ENCODE measurements at places on chromosomes 5 and 9.

GRCh38 chr5:154612666-154613065, 134.6 kb upstream of the HAND1 start:
- no peak for DNase-seq

DNA sequence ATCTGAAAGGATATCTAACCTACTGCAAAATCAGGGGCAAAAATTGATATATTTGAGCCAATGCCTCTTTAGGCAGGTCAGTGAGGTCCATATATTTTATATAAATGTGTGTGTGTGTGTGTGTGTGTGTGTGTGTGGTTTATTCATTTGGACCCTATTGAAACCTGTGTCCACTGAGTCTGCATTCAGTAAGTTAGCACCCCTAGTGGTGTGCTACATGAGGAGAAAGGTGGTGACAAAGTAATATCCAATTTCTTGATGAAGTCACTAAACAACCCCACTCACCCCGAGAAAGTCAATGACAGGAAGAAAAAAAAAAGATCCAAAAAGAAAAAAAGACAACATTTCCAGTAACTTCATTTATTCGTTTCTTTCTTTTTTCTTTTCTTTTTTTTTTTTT, 4.1 kb downstream of the FBXW11 start:
- DNase-seq, result no peak

DNA sequence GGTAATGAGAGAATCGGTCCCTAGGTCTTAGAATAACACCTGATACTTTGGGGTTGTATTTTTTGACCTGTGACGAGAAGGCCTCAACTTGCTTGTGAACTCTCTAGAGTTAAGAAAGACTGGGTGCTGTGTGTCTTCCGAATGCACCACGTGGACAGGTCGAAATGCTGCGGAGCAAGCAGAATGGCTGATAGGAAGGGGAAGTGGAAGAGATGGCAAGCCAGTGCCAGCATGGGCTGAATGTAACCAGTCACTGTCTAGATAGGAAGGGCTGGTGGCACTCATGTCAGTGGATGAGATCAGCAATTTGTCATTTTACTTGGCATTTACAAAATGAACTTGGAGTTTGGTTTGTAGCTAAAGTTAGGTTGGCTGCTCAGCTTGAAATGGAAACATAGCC, 5.6 kb downstream of the OTULINL start:
- no peak for DNase-seq

- no peak for DNase-seq
These were observed 38.6 kb upstream of the TESK1 start for GRCh38 chr9:35566417-35566816.

DNA sequence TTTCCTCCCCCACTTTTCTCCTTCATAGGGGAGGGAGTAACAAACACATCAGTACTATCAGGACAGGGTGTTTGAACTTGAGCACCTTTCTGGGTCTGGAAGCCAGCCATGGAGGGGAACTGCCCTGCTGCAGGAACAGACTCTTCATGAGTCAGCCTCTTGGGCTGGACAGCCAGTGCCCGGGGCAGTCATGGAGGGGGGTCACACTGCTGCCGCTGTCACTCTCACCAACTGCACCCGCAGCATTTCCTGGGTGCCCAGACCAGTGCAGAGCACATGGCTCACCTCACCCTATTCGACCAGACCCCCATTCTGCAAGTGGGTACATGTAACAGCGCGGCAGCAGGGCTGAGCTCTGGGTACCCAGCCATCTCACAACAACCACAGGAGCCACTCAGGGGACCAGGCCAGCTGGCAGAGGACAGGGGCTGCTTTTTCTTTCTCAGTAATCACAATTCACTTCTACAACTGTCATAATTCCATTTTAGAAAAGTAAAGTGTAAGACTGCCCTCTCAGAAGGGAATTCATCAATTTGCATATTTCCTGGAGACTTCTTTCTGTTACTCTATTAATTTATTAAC, 118.4 kb downstream of the CTNND2 start:
- no peak for DNase-seq

DNA sequence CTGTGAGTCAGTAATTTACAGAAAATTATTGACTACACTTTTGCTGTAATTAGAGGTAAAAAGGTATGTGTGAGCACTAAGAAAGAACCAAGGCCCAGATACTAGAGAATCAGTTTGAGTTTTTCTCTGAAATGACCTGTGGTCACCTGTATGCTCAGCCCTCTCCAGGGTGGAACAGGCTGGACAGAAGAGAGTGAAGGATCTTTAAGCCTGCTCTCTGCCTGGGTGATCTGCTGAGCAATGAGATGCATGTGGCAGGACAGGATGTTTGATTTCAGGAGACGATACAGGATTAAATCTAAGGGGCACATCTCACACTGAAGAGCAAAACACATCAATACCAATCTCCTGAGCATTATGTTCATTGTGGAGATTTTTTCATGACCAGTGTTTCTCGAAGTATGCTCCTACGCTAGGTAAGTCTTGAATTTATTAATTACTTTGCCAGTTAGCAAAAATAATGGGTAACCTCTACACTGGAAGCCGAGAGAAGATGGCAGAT, 25.5 kb downstream of the HMGCR start:
- DNase-seq, result no peak

DNA sequence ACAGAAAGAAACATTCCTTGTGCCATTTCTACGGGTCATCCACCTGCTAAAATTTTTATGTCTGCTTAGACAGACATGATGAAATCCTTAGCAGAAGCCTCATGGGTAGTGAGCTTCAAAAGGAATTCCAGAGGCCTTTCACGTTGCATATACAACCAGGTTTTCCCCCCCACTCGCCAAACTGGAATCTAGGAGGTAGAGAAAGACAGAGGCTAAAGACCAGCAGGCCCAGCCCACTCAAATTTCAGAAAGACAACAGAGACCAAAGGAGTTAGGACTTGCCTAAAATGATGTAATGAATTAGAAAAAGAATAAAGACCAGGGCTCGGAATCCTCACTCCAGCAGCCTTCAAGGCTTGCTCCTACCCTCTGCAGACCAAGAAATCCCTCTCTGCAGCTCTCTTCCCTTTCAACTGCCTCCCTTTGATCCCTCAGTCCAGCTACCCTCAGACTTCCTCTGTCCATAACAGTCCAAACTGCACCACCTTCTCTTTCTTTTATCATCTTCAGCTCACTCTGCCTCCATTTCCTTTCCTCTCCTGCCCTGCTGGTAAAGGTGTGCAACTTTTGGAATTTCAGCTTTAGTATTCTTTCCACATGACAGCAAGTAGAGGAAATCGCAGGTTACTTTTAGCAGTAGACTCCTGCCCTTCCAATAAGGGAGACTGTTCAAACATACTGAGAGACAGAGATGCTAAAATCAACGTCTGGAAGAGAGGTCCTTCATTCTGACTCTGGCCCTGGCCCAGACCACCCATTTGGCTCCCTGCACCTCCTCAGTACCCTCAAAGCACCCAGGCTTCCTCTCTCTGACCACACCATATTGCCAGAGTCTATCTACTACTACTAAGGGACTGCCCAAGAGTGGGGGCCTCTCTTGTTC, 8.9 kb downstream of the B4GALT1 start:
- no peak for DNase-seq

- DNase-seq, result no peak
These were observed 248.5 kb upstream of the IRX4 start for GRCh38 chr5:2131196-2131595.

- no peak for DNase-seq
These were observed 192.1 kb downstream of the ERCC6L2 start for GRCh38 chr9:96067600-96067999.

- no peak for DNase-seq
These were observed 81.0 kb downstream of the ESM1 start for GRCh38 chr5:54904425-54904824.

DNA sequence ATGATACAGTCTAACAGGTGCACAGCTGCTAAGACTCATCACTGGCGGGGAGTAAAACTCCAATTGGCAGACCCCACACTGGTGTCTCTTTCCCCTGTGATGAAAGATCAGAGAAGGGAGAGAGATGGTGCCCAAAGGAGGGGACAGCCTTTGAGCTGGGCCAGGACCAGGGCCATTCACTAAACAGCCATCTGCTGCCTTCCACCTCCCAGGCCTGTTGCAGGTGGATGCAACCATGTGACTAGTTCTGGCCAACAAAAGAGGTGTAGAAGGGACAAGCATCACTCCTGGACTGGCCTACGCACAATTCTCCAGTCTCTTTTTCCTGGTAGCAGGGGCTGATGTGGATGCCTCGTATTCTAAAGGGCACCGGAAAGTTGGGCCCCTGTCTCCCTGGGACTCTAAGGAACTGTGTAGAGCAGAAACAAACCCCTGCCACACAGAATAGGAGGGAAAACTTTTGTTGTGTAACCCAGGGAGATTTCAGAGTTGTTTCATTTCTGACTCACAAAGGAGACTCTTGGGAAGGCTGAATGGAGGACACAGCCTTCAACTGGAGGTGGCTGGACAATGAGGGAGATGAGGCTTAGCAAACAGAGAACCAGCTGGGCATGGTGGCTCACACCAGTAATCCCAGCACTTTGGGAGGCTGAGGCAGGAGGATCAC, 26.9 kb downstream of the TNIP1 start:
- no peak for DNase-seq

DNA sequence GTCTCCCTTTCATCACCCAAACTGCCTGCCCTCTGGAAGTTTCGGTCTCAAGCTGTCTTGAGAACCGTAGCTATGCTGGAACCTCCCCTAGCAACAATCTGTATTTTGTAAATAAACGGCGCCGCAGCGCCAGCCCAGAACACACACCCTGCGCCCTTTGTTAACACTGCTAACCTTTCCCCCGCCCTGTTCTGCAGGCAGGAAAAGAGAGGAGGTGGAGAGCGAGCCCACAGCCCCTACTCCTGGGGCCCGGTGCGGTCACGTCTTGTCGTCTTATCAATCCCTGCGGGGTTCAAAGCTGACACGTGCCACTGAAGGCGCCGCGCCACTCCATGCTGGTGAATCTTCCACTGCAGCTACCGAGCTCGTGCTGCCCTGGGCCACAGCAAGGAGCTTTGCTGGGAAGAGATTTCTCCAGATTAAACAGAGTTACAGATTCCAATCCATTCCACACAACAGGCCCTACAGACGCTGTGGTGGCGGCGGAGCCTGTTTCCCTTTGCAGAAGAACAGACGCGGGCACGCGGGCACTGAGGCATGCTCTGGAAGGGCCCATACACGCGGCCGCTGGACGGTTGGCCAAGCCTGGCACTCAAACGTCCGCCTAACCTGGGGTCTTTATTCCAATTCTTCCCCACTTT, 25.3 kb downstream of the ZDHHC11B start:
- DNase-seq, result peak; percentile 49

- no peak for DNase-seq
These were observed 123.8 kb downstream of the NR3C1 start for GRCh38 chr5:143279698-143280097.

- no peak for DNase-seq
These were observed 132.1 kb downstream of the FOCAD start for GRCh38 chr9:20815923-20816703.

DNA sequence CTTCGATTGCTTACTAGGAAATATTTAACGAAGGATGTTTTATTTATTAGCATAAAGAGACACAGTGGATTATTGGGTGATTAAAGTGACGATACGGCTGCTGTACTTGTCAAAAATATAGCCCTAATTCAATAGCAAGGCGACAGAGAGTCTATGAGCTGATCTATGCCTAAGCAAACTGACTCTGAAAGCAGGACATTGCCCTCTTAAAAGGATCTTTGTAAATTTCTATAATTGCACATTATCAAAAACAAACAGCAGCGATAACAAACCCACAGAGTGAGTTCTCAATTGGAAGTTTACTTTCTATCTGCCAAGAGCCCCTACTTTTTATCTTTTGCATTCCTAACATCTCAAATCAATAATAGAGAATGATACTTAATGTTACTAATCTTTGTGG, 31.4 kb downstream of the TLX3 start:
- DNase-seq, result no peak

DNA sequence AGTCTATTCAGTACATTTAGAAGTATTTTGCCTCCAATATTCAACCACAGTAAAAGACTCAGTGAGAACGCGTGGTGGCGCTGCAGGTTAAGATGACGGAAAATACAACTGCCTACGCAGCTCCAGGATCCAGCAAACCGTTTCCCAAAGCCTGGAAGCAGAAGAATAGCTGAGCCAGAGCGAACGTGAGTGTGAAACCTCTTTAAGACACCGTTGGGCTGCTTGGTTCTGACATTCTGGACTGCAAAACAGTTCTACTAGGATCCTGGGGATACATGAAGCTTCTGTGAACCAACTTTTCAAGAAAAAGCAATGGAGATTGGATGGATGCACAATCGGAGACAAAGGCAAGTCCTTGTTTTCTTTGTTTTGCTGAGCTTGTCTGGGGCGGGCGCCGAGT, at the start of gene PCDHB16:
Gene PCDHB16, plus strand, starts transcription at position 140 of the 400 bp plus-strand sequence. Its CDS starts 173 bp downstream, at position 313.
- no peak for DNase-seq

DNA sequence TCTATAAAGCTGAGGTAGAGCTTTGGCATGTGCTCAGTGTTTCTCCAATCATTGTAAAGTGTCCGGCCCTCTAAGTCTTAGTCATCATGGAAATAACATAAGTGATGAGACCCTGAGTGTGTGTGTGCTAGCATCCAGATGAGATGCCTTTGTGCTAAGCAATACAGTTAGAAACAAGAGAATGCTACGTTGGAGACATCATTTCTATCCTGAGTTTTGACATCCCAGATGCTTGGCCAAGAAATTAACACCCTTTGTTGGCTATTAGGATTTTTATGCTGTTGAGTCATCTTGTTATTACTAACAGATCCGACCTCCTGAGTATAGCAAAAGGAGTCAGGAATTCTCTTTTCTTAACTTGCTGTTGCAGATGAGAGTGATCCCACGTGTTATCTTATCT, 508.0 kb downstream of the GADD45G start:
- no peak for DNase-seq

DNA sequence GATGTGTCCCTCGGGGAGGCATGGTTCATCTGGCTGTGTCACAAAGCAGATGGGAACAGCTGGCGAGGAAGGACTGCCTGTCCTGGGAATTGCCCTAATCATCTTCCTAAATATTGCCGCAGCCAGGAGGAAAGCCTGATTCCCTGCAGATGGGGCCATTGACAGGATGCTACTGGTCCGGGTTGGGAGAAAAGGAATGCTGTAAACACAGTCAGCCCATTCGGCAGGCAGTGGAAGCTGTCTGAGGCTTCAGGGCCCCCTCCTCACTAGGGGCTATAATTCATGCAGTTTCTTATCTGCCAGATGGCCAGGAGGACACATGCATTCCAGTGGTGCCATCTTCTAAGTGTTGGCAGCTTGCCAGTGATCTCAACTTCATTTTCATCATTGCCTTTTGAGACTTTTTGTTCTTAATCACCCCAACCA, 110.3 kb downstream of the KCNIP1 start:
- DNase-seq, result no peak

GRCh38 chr5:6436715-6437331, 11.8 kb upstream of the UBE2QL1 start:
- no peak for DNase-seq

GRCh38 chr5:80309871-80310665, 9.7 kb upstream of the SPZ1 start:
- no peak for DNase-seq

DNA sequence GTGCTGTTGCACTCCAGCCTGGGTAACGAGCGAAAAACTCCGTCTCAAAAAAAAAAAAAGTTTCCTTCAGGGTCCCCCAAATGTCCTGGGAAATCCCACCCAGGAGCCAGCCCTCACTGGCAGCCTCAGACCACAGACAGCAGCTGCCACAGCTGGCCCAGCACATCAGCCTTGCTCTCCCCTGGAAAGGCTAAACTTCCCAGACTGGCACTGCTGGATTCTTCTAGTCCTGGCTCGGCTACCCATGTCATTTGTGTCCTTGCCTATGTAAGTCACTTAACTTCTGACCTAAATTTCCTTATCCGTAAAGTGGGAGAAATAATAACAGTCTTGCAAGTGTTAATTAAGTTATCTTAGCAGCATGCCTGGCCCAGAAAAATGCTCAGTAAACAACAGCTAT, 8.6 kb upstream of the PRRC2B start:
- DNase-seq, result no peak

Data from naive thymus-derived CD8-positive, alpha-beta T cell (primary cell).